Osteocyte (in vitro differentiated cells): ENCODE measurements at places on chromosomes 13 and 19. TPM values are rescaled to one million over a fixed set of nuclear protein-coding genes. Genes with fewer than 3 reads are reported as not detected.

Gene MCOLN1
- total RNA-seq = 33.3 and 39.2 TPM in 2 replicates

Gene OR10H1
- total RNA-seq = not detected in 2 replicates

Gene RXFP2
- total RNA-seq = not detected in 2 replicates

Gene NLRP4
- total RNA-seq = not detected in 2 replicates

Gene RHPN2
- 4.0 and 4.9 TPM in 2 replicates for total RNA-seq

Gene ZNF616
- 15.0 and 16.5 TPM in 2 replicates for total RNA-seq
